Activated T-helper 17 cell treated with anti-CD3 and anti-CD28 coated beads, Interleukin-2, amount 50 U/mL, for 72 hours (primary cell): ENCODE measurements at places on chromosomes 3 and 15.
A peak's percentile ranks its signal among the peaks of the same experiment; 100 is the strongest.

DNA sequence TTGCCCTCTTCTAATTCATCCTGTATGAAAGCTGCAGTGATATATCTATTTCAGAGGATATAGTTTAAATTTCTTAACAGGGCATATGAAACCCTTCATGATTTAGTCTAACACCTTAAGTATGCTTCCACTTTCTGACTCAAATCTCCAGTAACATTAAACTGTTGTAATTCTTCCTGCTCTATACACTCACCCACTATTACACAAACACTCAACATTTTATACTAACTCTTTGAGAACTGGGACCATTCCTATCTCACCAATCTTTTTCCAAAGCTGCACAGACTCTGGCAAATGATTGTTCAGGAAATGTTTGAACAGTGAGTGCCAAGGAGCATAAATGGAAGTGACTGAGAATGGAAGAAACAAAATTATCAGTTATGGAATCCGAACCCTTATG lies 560.4 kb upstream of the DPPA4 start:
- H3K4me3 ChIP-seq = no peak overlapping the region
- H3K27ac ChIP-seq = no peak overlapping the region
- no peaks in the 10 kb centered on the region for H3K27me3 ChIP-seq
- H3K4me1 ChIP-seq = peaks cover 22% of the 10 kb centered on the region
- ATAC-seq = no peak

- ATAC-seq = no peak
- peaks cover 26% of the 10 kb centered on the region for H3K36me3 ChIP-seq
- H3K4me3 ChIP-seq = no peak overlapping the region
- peaks cover 13% of the 10 kb centered on the region for H3K4me1 ChIP-seq
- H3K27ac ChIP-seq = no peak overlapping the region
- H3K27me3 ChIP-seq = no peaks in the 10 kb centered on the region
These were observed 2.7 kb upstream of the COX17 start for GRCh38 chr3:119679874-119680273.

- no peak for ATAC-seq
- H3K27me3 ChIP-seq = peaks cover 17% of the 10 kb centered on the region
- H3K4me3 ChIP-seq = no peak overlapping the region
- no peaks in the 10 kb centered on the region for H3K36me3 ChIP-seq
- no peak overlapping the region for H3K27ac ChIP-seq
- H3K4me1 ChIP-seq = peaks cover 6% of the 10 kb centered on the region
These were observed 168.6 kb downstream of the STT3B start for GRCh38 chr3:31701286-31701685.

- peak; percentile 51 for ATAC-seq
- H3K4me1 ChIP-seq = peaks cover 6% of the 10 kb centered on the region
- H3K4me3 ChIP-seq = no peak overlapping the region
- H3K27me3 ChIP-seq = no peaks in the 10 kb centered on the region
These were observed 9.6 kb upstream of the ANXA2 start for GRCh38 chr15:60407415-60407805.

- no peaks in the 10 kb centered on the region for H3K4me1 ChIP-seq
- H3K27ac ChIP-seq = no peak overlapping the region
- no peaks in the 10 kb centered on the region for H3K36me3 ChIP-seq
- no peak overlapping the region for H3K4me3 ChIP-seq
- H3K27me3 ChIP-seq = no peaks in the 10 kb centered on the region
These were observed 493.0 kb upstream of the TBL1XR1 start for GRCh38 chr3:177690306-177690705.
